ENCODE measurements at places on chromosomes 12 and 14. TPM values are rescaled to one million over a fixed set of nuclear protein-coding genes. Genes with fewer than 3 reads are reported as not detected.
A peak's percentile ranks its signal among the peaks of the same experiment; 100 is the strongest.

SIX6 gene
- not detected for total RNA-seq

AMN gene
- 0.32 TPM for total RNA-seq

DPF3 gene
- total RNA-seq: 0.78 TPM

CFAP251 gene
- total RNA-seq: 1.9 TPM

GXYLT1 gene
- total RNA-seq: 13.7 TPM

NKX2-1 gene
- 0.92 TPM for total RNA-seq

GZMH gene
- total RNA-seq: 0.50 TPM

MYO1H gene
- total RNA-seq: not detected

GPR84 gene
- total RNA-seq: not detected

NTF3 gene
- total RNA-seq: not detected

EIF2S3B gene
- total RNA-seq: 0.17 TPM

NUDT14 gene
- 6.0 TPM for total RNA-seq

GRCh38 chr12:49133014-49133413, 1.8 kb upstream of the TUBA1B start:
- DNase-seq: no peak
- H3K36me3 ChIP-seq: peaks cover 18% of the 10 kb centered on the region
- H3K27me3 ChIP-seq: no peaks in the 10 kb centered on the region
- H3K27ac ChIP-seq: peak overlapping the region; percentile 100

GRCh38 chr12:99055299-99055698, 410.2 kb downstream of the APAF1 start:
- DNase-seq: no peak
- no peaks in the 10 kb centered on the region for H3K27me3 ChIP-seq
- H3K36me3 ChIP-seq: no peaks in the 10 kb centered on the region
- no peak overlapping the region for H3K27ac ChIP-seq

DNA sequence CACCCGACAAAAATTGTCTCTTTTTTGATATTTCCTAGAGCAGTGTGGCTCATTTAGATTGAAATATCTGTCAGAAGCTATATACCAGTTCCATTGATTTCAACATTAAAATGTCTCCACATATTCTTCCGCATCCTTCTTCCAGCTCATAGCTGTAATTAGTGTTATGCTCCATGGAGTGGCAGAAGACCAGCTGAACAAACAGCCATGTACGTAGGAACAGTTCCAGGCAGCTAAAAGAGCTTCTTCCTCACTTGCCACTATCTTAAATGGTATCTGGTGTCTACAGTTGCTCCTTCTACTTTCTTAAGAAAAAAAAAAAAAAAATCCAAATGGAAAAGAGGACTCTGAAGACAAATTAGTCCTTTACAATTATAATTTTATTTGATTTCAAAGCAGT, 848.0 kb downstream of the DIO2 start:
- H3K4me3 ChIP-seq: no peak overlapping the region
- no peaks in the 10 kb centered on the region for H3K27me3 ChIP-seq
- peaks cover 20% of the 10 kb centered on the region for H3K4me1 ChIP-seq
- DNase-seq: no peak
- no peak overlapping the region for H3K27ac ChIP-seq

DNA sequence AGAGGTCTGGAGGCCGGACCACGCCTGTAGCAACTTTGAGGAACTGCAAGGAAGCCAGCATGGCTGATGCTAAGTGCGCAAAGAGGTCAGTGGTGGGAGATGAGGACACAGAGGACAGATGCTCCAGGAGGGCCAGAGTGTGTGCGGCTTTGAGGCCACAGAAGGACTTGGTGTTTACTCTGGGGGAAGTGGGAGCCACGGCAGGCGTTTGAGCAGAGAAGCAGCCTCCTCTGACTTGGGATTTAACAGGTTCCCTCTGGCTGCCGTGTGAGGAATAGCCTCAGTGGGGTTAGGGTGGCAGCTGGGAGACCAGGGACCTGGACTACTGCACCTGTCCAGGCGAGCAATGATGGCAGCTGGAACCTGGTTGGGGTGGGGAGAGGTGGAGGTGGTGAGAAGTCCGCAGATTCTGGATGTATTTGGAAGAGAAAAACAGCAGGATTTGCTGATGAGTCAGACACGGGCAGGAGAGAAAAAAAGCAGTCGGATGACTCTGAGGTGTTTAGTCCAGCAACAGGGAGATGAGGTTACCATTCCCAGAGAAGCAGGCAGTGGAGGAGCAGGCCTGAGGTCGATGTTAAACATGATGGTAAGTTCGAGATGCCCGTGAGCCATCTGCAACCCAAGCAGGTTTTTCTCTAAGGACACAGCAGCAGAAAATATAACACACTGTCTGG, 143.5 kb downstream of the SCARB1 start:
- H3K4me3 ChIP-seq: no peak overlapping the region
- H3K4me1 ChIP-seq: peaks cover 20% of the 10 kb centered on the region
- DNase-seq: no peak
- no peaks in the 10 kb centered on the region for H3K27me3 ChIP-seq
- H3K27ac ChIP-seq: peak overlapping the region; percentile 88

DNA sequence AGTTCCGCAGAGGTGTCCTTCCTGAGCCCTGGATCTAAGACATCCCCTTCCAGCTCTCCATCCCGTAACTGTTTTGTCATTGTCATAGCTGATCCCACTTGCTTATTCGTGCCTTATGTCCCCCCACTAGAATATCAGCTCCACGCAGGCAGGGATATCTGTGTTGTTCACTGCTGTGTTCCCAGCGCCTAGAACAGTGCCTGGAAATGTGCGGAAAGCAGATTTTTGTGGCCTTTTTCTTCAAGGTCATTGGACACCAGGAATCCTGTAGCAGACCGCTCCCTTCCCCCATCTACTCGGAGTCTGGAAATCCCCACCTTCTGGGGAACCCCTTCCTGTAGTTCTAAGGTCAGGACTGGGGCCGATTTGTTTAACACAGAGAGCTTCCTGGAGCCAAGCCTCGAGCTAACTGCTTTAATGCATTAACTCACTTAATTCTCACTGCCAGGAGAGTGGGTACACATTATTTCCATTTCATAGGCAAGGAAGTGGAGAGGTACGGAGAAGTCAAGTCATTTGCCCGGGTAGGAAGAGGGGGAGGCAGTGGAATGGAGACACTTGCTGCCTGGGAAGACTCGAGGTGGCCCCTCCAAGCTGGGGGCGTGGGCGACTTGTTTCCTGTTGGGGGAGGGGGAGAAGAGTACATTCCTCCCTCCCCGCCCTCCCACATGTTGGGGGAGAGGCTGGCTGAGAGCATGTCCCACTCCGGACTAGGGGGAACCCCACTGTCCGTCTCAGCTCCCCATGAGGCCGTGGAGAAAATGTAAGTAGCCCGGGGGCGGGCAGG, 1.2 kb upstream of the SH2B3 start:
- H3K27ac ChIP-seq: peak overlapping the region; percentile 82
- peaks cover 59% of the 10 kb centered on the region for H3K4me1 ChIP-seq
- no peaks in the 10 kb centered on the region for H3K36me3 ChIP-seq
- peak overlapping the region; percentile 96 for H3K4me3 ChIP-seq

GRCh38 chr12:110813285-110813684, 33.5 kb upstream of the CCDC63 start:
- no peak overlapping the region for H3K27ac ChIP-seq
- no peaks in the 10 kb centered on the region for H3K27me3 ChIP-seq
- no peak overlapping the region for H3K4me3 ChIP-seq
- no peaks in the 10 kb centered on the region for H3K36me3 ChIP-seq
- no peak for DNase-seq

DNA sequence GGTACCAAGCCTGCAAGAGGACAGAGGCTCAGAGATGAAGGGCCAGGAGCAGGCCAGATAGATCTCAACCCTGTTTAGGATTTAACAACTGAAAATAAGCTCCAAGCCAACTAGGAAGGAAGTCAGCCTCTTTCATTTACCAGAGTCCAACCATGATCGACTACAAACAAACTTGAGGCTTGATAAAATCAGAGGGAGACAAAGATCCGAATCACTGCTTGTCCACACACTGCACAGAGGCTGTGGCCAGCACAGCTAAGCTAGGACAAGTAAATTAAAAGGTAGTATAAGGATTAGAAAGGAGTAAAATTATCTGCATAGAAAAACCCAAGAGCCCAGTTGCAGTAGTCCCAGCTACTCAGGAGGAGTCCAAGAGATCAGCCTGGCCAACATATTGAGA, 40.3 kb downstream of the FAM222A start:
- H3K4me1 ChIP-seq: no peaks in the 10 kb centered on the region
- DNase-seq: no peak
- H3K27ac ChIP-seq: no peak overlapping the region
- H3K27me3 ChIP-seq: no peaks in the 10 kb centered on the region
- no peaks in the 10 kb centered on the region for H3K36me3 ChIP-seq
- no peak overlapping the region for H3K4me3 ChIP-seq

GRCh38 chr14:96108061-96108795, 69.1 kb downstream of the C14orf132 start:
- H3K4me1 ChIP-seq: peaks cover 26% of the 10 kb centered on the region
- H3K27ac ChIP-seq: no peak overlapping the region
- no peaks in the 10 kb centered on the region for H3K36me3 ChIP-seq
- H3K27me3 ChIP-seq: no peaks in the 10 kb centered on the region
- no peak for DNase-seq
- no peak overlapping the region for H3K4me3 ChIP-seq

DNA sequence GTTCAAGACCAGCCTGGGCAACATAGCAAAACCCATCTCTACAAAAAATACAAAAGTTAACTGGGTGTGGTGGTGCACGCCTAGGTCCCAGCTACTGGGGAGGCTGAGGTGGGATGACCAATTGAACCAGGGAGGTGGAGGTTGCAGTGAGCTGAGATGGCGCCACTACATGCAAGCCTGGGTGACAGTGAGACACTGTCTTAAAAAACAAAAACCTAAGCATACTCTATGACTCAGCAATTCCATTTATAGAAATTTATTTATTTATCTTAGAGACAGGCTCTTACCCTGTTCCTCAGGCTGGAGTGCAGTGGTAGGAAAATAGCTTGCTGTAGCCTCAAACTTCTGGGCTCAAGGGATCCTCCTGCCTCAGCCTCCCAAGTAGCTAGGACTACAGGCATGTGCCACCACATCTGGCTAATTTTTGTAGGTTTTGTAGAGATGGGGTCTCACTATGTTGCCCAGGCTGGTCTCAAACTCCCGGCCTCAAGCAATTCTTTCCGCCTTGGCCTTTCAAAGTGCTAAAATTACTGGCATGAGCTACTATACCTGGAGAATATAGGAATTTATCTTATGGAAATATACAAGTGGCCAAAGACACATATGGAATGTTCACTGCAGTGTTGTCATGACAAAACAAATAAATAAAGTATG, 43.3 kb downstream of the NCKAP5L start:
- H3K27ac ChIP-seq: no peak overlapping the region
- H3K36me3 ChIP-seq: peaks cover 5% of the 10 kb centered on the region
- H3K4me3 ChIP-seq: no peak overlapping the region
- peaks cover 17% of the 10 kb centered on the region for H3K4me1 ChIP-seq
- no peaks in the 10 kb centered on the region for H3K27me3 ChIP-seq

GRCh38 chr12:128959901-128960300, 106.6 kb downstream of the GLT1D1 start:
- no peak for DNase-seq
- H3K36me3 ChIP-seq: no peaks in the 10 kb centered on the region
- no peaks in the 10 kb centered on the region for H3K27me3 ChIP-seq
- no peak overlapping the region for H3K27ac ChIP-seq
- H3K4me1 ChIP-seq: no peaks in the 10 kb centered on the region

- H3K4me3 ChIP-seq: no peak overlapping the region
- H3K4me1 ChIP-seq: peaks cover 34% of the 10 kb centered on the region
- peak overlapping the region; percentile 52 for H3K27ac ChIP-seq
- no peaks in the 10 kb centered on the region for H3K27me3 ChIP-seq
- no peak for DNase-seq
- peaks cover 11% of the 10 kb centered on the region for H3K36me3 ChIP-seq
Measured at GRCh38 chr14:102504328-102504999, 5.1 kb downstream of the ANKRD9 start.

DNA sequence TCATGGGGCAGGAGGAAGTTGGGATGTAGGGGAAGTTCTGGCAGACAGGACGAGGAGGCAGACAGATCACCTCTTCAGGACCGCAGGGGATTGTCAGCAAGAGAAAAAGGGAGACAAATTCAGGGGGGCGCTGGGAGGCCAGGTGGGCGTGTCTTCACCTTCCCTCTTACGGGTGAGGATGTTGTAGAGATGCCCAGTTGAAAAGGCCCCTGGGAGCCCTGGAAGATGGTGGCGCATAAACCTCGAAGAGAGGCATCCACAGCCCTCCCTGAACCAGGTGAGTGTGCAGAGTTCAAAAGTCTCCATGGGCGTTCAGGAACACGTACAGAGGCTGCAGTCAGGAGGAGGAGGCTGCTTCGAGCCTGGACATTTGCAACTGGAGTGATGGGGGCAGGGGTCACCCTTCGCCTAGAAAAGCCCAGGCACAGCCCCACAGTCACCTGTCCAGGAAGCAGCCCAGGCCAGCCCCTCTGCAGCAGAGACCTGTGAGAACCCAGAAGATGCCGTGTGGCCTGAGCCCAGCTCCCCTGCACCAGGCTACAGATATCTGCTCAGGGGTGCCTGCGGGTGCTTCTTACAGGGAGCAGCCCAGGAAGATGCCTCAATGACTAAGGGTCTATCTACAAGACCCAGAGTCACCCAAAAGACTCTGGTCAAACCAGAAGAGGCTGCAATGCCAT, 74.4 kb downstream of the PRIMA1 start:
- no peaks in the 10 kb centered on the region for H3K27me3 ChIP-seq
- H3K4me1 ChIP-seq: no peaks in the 10 kb centered on the region
- no peaks in the 10 kb centered on the region for H3K36me3 ChIP-seq
- DNase-seq: peak; percentile 86
- H3K4me3 ChIP-seq: no peak overlapping the region
- H3K27ac ChIP-seq: no peak overlapping the region

GRCh38 chr14:82419933-82420332, 886.3 kb upstream of the SEL1L start:
- no peak for DNase-seq
- no peak overlapping the region for H3K4me3 ChIP-seq
- H3K27me3 ChIP-seq: no peaks in the 10 kb centered on the region
- H3K36me3 ChIP-seq: no peaks in the 10 kb centered on the region
- H3K4me1 ChIP-seq: no peaks in the 10 kb centered on the region
- no peak overlapping the region for H3K27ac ChIP-seq

- H3K27me3 ChIP-seq: no peaks in the 10 kb centered on the region
- H3K36me3 ChIP-seq: no peaks in the 10 kb centered on the region
- no peaks in the 10 kb centered on the region for H3K4me1 ChIP-seq
- DNase-seq: no peak
- no peak overlapping the region for H3K27ac ChIP-seq
- H3K4me3 ChIP-seq: no peak overlapping the region
Measured at GRCh38 chr14:46887144-46887543, 235.6 kb upstream of the RPL10L start.

GRCh38 chr12:106897082-106897481, 58.6 kb upstream of the TMEM263 start:
- peaks cover 4% of the 10 kb centered on the region for H3K27me3 ChIP-seq
- H3K4me3 ChIP-seq: no peak overlapping the region
- H3K36me3 ChIP-seq: no peaks in the 10 kb centered on the region
- DNase-seq: peak; percentile 72

Measured in esophagus muscularis mucosa (tissue), 4 donors.